Endodermal cell (in vitro differentiated cells): ENCODE measurements at places on chromosomes 4 and X. TPM values are rescaled to one million over a fixed set of nuclear protein-coding genes. Genes with fewer than 3 reads are reported as not detected.
A peak's percentile ranks its signal among the peaks of the same experiment; 100 is the strongest.

GRCh38 chrX:133414406-133415275 is 648 bp downstream of the GPC4 start:
- peak; percentile 52 for DNase-seq

- no peak for DNase-seq
These were observed 35.1 kb downstream of the ATG4A start for GRCh38 chrX:108126661-108127060.

Gene POU3F4
- 0.09 and 0.24 TPM in 2 replicates for total RNA-seq

GRCh38 chr4:176789955-176790354 is 2.8 kb downstream of the VEGFC start:
- no peak for DNase-seq

Gene SSX4
- total RNA-seq, result 1.5 and 1.7 TPM in 2 replicates

DNA sequence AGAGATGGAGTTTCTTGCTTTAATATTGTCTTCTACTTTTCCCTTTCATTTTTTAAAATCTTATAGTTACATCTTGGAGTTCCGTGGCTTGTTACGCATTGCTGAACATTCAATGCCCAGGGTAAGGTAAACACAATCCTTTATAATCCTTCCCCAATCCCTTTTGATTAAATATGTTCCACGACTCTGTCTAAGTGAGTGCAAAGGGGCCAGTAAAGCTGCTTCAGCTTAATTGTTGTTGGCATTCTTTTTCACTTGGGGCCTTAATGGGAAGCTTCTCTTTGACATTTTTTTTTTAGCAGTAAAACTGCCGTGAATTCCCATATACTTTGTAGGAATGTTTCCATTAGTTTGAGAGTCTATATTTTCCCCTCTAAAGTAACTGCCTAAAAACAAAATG is 1028.1 kb downstream of the C4orf33 start:
- no peak for DNase-seq

- DNase-seq, result peak; percentile 92
These were observed 1.8 kb downstream of the ABCD1 start for GRCh38 chrX:153726286-153727122.
